ENCODE measurements at places on chromosomes 3 and 15.

DNA sequence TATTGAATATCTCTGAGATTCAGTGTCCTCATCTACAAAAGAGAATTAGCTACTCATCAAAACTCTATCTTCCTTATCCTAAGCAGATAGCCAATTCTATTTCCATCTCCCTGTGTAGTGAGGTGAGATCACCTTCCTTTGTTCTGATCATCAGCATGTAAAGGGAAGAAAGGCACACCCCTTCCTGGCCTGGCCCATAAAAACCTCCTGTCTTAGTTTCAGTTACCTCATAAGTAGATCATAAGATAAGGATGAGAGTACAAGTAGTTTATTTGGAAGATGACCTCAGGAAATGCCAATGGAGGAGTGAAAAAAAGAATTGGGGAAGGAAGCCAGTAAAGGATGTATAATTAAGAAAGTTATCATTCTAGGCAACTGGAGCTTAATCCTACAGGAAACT is 114.5 kb upstream of the GADL1 start:
- peak; percentile 55 for DNase-seq

DNA sequence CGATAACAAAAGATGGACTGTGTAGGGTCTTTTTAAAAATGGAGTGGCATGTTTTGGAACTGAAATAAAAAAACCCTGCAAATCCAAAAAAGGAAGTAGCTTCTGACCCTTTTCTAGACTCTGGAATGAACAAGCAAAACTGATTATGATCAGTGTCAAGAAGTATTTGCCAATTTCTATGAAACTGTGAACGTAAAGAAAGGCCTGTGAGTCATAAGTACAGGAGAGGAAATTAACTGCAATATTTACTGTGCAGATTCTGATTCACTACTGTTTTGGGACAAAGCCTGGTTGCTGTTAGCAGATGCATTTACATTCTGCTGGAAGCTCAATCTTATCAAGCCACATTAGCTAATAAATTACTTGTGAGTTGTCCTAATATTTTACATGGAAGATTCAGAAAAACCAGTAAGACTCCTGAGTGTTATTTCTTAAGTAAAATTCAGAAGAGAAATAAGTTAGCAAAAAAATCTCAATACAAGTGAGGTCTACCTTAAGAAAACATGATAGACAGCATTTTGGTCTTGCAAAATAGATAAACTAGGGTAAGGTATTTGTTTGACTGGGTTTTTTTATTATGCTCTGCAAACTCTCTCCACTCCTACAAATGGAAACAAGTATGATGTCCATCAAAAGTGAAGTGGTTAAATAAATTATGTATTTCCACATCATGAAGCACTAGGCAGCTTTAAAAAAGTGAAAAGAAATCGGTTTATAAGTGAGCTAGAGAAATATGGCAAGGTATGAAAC is 90.2 kb upstream of the LMOD3 start:
- DNase-seq: peak; percentile 87

GRCh38 chr3:183895296-183895695 is 10.6 kb upstream of the PARL start:
- DNase-seq: peak; percentile 71

DNA sequence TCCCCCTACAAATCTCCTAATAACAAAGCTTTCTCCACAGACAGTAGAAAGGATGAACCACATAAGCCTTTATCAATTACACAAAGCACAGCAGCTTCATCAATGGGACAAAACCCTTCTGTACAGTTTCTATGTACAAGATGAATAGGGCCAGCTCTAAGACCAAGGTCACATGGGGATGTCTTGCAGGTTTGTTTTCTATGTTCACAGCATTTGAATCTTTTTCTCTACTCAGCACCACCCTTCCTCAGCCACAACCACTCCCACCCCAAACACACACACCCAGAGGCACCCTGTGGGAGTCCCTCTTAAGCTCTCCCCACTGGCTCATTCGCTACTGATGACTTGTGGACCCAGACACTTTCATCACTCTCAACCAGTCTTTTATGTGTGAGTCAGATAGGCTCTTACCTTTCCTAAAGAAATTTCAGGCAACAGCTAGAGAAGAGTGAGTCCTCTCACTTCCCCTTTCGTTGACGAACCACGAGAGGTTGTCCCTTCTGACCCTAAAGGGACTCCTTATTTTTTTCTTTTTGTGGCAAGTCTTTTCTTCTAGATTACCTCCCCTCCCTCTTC is 57.9 kb downstream of the ARHGAP31 start:
- peak; percentile 27 for DNase-seq

DNA sequence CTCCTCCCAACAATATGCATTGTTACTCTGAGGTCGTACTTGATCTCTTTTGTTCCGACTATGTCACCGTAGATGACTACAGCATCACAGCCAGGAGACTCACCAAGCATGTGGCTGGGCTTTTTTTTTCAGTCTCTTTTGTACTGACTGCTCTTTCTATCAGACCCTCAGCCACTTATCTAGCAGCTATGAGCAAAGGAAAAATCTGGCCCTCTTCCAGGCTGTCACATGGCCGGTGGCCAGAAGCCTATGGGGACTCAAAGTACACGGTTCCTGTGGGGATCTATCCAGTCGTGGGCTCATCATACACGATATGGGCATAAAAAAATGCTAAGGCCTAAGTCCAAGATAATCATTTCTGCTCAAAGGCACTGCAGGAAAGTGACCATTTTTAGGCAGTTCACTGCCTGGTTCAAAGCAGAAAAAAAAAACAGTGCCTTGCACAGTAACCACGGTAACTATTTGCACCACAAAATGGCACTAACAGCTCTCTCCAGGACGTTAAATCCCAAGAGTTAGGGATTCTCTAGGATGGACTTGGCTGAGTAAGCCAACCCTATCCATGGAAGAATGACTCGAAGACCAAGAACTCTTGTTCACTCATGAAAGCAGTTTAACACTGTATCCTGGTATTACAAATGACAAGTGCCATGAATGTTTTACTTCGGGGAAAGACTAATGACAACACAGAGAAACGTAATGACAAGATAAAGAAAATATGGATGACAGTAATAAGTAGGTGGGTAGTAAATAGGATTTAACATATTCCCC is 50.3 kb downstream of the SHQ1 start:
- peak; percentile 53 for DNase-seq

GRCh38 chr15:62985768-62986167 is 56.8 kb upstream of the TPM1 start:
- peak; percentile 60 for DNase-seq

GRCh38 chr15:47718497-47719437 is 1.5 kb downstream of the SEMA6D start:
- DNase-seq: peak; percentile 18

- DNase-seq: peak; percentile 16
Observed at GRCh38 chr15:82875411-82876003, 66.1 kb downstream of the WHAMM start.

DNA sequence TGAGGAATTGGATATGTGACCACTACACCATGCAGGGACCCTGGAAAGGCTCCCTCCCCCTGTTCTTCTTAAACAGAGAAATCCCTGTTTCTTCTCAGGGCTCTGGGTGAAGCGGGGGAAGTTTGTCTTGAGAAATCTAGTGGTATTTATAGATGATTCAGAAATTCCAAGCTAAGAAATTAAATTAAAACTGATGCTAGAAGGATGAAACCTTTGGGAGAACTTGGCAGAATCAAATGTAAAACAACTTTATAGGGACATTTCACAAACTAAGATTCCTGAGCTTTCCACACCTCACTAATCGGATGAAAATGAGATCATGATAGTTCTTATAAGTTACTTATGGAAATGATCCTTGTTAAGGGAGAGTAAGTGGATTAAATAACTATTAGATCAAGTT is 54.2 kb downstream of the FBXL2 start:
- peak; percentile 31 for DNase-seq

DNA sequence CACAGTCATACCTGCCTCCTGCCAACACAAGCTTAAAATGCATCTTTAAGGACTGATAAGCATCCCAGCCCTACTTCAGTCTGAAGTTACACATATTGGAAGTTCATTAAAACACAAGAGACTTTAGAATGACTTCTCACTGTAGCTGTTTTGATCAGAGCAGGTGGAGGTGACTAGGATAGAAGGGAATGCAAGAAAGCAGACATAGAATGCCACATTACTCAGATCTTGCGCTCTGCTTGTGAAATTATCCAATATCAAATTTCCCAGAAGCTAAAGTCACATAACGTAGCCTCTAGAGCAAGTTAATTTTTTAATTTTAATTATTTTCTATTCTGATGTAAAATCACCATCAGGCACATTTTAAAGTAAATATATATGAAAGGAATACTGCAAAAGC is 306.5 kb downstream of the PLOD2 start:
- DNase-seq: no peak

DNA sequence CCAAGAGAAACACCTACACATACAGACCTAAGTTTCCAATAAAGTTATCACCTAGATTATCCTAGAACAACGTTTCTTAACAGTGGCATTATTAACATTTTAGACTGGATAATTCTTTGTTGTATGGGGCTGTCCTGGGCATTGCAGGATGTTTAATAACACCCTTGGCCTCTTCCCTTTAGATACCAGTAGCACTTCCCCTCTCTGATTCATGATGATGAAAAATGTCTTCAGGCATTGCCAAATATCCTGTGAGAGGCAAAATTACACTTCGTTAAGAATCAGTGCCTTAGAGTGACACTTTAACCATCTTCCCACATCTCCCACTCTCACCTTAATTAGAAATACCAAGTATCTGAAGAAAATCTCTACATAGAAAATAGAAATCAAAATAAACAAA is 352.6 kb downstream of the CGGBP1 start:
- no peak for DNase-seq

- no peak for DNase-seq
Observed at GRCh38 chr3:101279162-101279561, 41.2 kb downstream of the IMPG2 start.

DNA sequence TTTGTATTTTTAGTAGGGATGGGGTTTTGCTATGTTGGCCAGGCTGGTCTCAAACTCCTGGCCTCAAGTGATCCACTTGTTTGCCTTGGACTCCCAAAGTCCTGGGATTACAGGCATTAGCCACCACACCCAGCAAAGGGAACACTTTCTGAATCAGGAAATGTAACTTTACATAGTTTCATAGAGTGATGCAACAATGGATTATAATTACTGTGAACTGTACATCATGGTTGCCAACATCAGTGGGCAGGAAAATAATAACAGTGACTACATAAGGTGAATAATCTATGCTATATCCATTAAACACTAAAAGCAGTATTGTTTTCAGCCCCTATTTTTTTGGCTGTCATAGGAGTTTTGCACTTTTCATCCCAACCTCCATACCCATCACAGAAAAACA is 5.0 kb upstream of the KPNA1 start:
- peak; percentile 26 for DNase-seq

DNA sequence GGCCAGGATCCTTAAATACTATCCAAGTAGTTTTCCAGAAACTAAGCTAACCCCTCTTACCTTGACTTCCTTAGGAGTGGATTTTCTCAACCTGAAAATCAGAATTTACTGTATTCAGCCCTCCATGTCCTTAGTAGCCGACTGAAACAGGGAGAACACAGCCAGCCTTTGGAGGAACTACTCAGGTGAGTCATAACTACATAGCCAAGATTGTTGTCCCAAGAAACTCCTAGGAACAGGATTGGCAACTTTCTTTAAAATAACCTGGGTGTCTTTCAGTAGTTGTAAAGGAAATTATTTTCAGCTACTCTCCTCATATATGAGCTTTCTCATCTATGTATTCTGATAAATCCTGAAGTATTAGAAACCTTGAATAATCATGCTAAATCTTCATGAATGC is 22.3 kb downstream of the FANCD2OS start:
- DNase-seq: no peak

DNA sequence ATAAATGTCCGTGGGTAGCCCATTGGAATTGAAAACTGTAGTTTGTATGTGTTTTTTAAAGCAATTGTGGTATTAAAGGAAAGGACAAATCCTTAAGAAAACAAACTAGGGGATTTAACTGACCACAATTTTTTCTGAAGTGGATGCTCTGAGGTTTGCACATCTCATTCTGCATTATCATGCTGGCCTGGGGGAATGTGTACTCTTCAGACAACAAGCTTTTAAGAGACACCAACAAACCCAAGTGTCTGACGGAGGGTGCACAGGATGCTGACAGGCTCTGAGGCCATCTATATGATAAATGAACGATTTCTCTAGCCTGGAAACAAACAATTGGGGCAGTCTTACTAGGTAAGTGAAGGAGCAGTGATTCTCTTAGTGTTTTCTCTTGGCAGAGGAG is 9.1 kb downstream of the LINS1 start:
- DNase-seq: no peak

All from fibroblast of pulmonary artery (primary cell).